ENCODE measurements at places on chromosomes 12 and 14.

DNA sequence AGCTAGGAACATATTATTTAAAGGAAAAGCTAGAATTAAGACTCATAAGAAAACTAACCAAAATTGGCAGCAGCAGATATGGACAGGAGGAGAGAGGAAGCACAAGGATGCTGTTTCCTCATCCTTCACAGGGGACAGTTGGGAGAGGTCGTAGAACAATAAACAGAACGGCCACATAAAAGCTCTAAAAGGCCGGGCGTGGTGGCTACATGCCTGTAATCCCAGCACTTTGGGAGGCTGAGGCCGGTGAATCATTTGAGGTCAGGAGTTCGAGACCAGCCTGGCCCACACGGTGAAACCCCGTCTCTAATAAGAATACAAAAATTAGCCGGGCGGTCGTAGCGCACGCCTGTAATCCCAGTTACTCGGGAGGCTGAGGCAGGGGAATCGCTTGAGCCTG is 10.5 kb downstream of the TCL1B start:
- no peak for DNase-seq

DNA sequence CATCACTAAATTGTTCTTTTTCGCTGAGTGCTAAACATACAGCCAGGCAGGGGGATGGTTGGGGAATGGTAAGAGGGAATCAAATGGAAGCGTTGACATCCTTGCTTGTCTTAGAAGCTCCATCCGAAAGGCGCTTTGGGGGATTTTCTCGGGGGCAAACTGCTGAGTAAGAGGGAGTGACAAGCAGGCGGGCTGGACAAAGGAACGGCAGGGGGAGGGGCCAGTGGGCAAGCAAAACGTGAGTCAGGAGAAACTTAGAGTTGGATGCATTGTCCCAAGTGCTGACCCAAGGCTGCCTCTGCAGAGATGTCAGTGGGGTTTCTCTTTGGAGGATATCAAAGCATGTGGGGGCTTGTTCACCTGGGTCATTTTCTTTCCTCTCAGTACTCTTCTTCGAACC is 480.5 kb downstream of the VRK1 start:
- DNase-seq = no peak

DNA sequence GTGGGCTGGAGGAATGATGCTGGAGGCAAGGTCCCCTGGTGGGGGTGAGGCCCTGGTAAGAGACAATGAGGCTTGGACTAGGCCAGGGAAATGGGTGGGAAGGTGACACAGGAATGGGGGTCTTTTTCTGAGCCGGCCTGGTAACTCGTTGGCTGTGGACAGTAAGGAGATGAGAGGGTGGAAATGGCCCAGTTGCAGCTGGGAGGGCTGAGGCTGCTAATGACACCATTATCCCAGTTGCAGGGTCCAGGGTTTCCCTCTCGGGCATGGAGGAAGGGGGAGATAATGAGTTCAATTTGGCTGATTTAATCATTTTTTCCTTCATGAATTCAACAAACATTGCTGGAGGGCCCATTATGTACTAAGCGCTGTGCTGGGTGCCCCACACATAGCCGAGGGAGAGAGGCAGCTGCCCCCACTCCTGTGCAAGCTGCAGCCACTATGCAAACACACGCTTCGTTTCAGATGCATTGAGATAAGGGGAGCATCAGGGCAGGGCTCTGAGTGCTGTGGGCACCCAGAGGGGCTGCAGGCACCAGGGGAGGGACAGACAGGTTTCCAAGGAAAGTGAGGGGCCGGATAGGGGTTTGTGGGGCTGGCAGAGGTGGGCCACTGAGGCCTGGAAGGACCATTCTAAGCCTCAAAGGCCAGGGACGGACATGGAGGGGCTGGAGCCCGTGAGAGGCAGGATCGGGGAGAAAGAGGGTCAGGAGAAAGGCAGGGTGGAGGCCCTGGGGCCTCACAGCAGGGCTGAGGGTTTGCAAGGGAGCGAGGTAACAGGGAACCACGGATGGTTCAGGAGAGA is 43.2 kb upstream of the MEG3 start:
- no peak for DNase-seq

GRCh38 chr14:74955229-74956026 is at the start of gene PGF:
Gene PGF (minus strand): TSS chr14:74955597. CDS start chr14:74955242, 355 bp downstream.
- no peak for DNase-seq

DNA sequence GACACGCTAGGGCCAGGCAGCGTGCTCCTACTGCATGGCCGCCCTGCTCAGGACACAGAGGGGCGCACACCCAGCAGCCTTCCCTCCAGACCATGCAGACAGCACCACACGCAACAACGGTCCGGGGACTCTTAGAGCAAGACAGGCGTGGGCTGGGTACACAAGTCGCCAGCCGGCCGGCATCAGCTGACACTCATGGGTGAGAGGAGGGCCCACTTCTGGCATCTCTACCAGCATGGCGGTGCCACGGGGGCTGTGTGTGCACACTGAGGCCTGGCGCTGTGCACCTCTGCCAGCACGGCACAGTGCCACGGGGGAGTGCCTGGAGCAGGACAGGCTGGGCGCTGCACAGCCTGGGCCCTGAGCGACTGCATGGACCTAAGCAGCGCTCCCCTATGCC is 6.7 kb upstream of the BTBD6 start:
- DNase-seq = no peak

- DNase-seq = no peak
Measured at GRCh38 chr12:111034886-111035577, 114.7 kb upstream of the MYL2 start.

- DNase-seq = no peak
Measured at GRCh38 chr12:130401703-130402102, 64.0 kb downstream of the PIWIL1 start.

DNA sequence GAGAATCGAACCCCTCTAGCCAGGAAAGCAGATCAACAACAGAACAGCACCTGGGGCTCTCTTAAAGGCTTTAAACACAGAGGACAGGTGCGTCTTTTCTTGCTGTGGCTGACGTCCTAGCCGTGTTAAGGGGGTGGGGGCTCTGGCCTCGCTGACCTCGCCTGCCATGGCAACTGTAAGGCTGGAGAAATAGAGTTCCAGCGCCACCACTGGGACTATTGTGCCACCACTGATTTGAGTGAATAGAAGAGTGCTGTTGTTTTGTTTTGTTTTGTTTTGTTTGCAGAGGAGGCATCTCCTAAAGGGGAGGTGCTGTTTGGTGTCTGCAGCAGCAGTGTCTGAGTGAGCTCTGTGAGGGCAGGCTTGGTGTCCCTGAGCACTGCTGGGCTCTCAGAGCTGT is 34.2 kb upstream of the PRMT8 start:
- no peak for DNase-seq

DNA sequence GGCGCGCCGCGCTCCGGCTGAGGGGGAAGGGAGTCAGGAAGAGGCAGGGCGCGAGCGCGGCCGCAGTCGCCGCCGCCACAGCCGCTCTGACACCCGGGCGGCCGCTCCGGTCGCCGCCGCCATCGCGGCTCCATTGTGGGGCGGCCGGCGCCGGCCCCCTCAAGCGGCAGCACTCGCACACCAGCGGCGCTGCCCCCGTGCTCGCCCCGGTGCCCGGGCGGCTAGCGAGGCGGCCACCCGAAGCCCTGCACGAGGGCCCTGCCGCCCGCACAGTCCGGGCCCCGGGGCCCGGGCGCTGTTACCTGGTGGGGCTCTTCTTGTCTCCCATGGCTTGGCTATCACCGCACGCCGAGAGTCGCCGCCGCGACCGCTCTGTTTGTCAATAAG is 202 bp downstream of the YAF2 start:
- DNase-seq = no peak

DNA sequence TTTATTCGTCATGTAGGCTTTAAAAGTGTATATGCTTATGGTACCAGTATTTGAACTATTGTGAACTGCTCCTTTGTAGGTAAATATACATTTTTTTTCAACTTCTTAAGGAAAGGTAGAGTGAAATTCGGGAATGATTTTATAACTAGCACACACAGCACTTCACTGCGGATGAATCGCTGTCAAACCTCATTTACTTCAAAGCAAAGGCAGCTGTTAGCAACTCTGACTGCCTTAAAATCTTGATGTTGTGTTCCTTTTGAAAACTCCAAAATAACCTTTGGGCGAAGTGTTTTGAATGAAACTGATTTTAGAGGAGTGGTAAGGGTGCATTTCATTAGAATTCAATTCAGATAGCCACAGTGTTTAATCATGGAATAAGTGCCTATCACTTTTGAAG is 95.8 kb downstream of the GLT1D1 start:
- DNase-seq = no peak

- no peak for DNase-seq
Measured at GRCh38 chr12:23113781-23114180, 488.8 kb downstream of the ETNK1 start.

DNA sequence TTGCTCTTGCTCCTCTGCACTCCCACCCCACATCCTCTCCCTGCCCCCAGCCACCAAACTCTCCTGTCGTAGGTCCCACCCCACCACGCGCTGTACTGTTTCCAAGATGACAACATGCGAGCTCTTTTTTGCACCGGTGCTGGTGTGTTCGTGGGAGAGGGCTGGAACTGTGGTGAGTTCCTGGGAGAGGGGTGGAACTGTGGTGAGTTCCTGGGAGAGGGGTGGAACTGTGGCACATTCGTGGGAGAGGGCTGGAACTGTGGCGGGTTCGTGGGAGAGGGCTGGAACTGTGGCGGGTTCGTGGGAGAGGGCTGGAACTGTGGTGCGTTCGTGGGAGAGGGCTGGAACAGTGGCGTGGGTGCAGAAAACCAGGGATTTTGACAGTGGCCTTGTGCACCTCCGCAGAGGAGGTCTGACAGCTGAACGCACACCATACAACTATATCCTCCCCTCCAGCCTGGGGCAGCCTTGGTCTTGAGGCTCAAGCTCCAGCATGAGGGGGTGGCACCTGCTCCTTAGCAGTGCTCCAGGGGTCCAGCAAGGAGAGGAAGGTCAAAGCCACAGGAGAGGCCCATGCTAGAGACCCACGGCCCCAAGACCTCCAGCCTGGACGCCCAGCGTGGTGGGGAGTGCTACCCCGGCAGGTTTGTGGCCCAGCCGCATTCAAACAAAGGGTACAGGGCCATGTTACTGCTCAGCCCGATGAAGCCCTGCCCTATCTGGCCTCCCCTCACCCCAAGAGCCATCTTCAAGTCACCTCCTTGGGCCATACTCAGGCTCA is 50.1 kb downstream of the ACTN1 start:
- DNase-seq = no peak

- no peak for DNase-seq
Measured at GRCh38 chr14:65703996-65704395, 291.5 kb downstream of the FUT8 start.

GRCh38 chr12:108972358-108972757 is 48.5 kb downstream of the SVOP start:
- DNase-seq = no peak

DNA sequence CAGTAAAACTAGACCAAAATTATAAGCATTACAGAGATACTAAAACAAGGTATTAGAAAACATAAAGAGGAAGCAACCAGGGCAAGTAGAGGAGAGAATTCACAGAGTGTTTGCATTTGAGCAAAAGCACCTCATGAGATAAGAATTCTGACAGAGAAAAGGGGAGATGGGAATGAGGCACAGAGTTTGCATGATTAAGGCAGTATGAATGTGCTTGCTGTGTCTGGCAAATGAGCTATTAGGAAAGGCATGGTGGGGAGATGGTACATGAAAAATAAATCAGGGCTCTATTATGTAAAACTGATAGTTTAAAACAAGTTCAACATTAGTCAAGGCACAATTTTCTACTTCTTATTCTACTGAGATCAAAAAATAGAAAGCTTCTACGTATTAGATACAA is 23.1 kb downstream of the GARIN6 start:
- no peak for DNase-seq

- no peak for DNase-seq
Measured at GRCh38 chr12:93056971-93057535, 128.0 kb upstream of the EEA1 start.
